ENCODE measurements at places on chromosomes 13 and 19.

DNA sequence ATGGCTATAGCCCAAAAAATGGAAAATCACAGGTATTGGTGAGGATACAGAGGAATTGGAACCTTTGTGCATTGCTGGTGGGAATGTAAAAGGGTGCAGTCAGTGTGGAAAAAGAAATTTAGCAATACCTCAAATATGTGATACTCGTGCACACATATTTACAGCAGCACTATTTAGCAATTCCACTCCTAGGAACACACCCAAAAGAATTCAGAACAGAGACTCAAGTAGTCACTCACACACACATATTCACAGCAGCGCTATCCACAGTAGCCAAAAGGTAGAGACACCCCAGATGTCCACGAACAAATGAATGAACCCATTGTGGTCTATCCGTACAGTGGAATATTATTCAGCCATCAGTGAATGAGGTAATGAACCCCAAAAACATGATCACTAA is 114.0 kb downstream of the COL4A2 start:
- DNase-seq: no peak

GRCh38 chr13:114115191-114115671 is 17.2 kb downstream of the RASA3 start:
- no peak for DNase-seq

DNA sequence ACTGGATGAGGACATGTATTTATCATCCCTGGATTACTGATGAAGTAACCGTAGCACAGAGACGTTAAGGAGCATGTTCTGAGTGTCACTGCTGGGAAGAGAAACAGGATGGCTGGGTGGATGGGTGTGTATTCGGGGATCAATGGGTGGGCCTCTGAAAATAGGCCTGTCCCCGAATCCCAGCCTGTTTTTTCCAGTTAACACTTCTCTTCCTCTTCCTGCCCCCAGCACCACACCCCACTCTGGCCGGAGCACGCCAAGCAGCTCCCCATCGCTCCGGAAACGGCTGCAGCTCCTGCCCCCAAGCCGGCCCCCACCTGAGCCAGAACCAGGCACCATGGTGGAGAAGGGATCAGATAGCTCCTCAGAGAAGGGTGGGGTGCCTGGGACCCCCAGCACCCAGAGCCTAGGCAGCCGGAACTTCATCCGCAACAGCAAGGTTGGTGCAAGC is 8.8 kb downstream of the GRAMD1A start:
- DNase-seq: no peak

GRCh38 chr19:45391871-45392665 is 12.8 kb downstream of the PPP1R13L start:
- DNase-seq: no peak

GRCh38 chr13:97221046-97221445 is 1.1 kb upstream of the MBNL2 start:
- DNase-seq: no peak

- no peak for DNase-seq
These were observed 14.9 kb upstream of the FREM2 start for GRCh38 chr13:38671980-38672379.

- no peak for DNase-seq
These were observed 53.8 kb downstream of the MBNL2 start for GRCh38 chr13:97275776-97276501.

DNA sequence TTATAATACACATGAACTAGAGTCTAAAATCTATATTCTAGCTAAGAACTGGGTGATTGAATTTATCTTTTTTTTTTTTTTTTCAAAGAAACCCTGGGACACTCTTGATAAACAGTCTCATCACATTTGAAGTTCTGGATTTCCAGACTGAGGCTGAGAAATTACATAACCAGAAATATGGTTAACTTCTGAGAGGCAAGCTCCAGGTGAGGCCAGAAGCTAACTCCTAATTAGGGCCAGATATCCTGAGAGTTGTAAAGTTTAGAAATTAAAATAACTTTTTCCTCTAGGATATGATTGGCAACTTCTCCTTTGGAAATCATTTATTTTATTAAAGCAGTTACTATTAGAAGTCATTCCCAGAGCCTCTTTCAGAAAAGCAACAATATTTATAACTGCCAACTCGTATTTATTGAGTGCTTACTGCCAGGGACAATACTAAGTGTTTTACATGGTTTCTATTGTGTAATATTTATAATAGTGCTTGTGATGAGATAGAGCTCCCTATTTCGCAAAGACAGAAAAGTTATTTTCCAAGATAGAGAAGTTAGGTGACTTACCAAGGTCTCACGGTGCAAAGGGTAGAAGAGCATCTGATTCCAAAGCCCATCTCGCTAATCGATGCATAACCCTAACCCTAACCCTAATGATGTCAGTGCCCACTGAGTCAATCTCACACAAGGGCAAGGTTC is 187.7 kb downstream of the DCT start:
- no peak for DNase-seq

GRCh38 chr13:100454876-100455275 is 133.7 kb downstream of the GGACT start:
- no peak for DNase-seq

DNA sequence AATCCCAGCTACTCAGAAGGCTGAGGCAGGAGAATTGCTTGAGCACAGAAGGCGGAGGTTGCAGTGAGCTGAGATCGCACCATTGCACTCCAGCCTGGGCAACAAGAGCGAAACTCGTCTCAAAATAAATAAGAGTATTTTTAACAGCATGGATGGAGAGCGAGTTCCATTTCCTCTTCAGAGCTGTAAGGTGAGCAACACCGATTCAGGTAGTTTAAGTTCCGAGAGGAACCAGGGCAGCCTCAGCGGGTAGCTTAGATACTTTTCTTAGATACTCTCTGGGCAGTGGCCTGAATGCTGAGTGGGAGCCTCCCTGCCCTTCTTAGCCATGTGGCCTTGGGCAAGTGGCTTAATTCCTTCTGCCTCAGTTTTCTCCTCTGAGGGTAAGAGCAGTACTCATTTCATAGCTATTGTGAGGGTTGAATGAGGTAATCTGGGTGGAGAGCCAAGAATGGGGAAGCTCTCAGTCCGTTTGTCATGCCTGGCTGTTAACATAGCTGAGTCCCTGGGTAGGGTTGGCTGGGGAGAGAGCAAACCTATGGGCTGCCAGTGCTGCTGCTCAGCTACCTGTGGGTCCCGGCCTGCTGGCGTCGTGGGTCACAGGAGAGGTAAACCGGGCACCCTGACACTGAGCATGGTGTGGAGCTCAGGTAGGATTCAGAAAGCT is 4.1 kb downstream of the ATP11A start:
- DNase-seq: no peak

DNA sequence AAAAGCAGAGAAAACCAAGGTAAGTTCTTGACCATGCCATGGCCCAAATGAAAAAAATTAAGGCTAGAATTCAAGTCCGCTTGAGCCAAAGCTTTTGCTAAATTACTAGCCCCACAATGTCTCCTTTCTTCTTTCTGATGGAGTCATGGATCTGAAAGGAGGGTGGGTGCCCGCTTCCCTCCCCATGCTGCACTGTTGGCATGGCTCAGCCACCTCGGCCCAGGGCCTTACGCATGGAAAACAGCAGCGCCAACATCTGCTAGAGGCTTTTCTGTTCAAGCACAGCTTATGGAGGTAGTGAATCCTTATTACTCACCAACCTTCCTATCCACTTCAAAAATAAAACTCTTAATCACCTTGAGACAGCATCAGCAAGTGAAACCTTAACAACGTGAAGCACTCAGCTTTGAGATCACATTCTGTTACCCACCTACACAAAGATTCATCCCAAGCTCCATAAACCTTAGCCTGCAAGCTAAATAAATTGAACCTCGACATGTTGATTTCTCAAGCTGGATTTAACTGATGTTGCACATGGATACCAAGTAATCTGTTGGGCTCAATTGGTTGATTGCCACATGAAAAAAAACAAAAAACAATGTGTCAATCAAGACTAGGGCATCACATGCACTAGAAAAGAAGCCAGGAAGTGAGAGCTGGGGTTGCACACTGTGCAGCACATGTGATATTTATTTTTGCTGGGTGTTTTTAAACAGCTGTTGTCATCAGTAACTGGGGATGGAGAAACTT is 43.4 kb downstream of the TPT1 start:
- DNase-seq: peak; percentile 48

DNA sequence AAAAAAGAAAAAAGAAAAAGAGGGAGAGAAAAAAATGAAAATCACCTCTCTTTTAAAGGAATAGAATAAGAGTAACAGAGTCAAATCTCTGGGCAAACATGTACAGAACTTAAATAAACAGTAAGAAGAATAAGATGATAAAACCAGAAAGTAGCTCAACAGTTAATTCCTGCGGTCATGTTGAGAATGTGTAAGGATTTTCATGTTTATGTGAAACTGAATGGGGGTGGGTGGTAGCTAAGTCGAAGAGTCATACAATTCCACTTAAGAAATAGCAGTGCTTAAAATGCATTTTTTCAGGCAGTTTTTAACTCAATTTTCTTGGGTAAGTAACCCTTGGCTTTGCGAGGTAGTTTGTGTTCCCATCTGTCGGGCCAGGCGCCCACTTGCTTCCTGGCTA is 60.9 kb downstream of the PEX11G start:
- no peak for DNase-seq

DNA sequence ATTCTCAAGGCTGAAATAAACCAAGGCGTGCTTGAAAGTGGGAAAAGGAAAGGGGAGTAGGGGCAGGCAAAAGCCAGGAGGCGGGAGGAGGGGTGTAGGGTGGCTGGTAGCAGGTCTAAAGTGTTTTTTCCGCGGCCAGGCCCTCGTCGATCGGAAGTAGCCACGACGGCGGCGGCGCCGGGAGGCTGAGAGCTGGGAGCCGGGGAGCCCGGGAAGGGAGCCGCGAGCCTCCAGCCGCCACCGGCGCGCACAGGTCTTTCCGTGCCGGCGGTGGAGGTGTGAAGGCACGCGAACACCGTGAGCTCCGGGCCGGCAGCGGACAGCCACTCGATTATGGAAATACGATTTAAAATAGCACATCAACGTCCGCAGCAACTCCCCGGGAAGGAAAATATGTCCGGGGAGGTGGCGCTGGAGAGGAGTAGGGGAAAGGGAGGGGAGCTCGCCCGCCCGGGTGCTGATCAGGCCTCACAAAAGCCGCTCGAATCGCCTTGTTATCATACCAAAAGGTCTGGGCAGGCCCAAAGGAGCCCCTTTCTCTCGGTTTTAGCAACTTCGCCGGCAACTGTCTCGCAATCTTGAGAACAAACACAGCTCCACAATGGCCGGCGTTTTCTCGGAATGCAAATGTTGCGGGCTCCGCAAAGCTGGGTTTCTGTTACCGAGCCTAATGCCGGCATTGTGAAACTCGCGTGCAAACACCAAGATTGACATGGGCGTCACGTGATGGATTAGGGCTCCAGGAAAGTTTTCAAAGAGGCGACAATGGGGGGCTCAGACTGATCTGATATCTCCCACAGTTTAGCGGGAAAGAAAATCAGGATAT is 2.9 kb upstream of the PCDH8 start:
- DNase-seq: no peak

DNA sequence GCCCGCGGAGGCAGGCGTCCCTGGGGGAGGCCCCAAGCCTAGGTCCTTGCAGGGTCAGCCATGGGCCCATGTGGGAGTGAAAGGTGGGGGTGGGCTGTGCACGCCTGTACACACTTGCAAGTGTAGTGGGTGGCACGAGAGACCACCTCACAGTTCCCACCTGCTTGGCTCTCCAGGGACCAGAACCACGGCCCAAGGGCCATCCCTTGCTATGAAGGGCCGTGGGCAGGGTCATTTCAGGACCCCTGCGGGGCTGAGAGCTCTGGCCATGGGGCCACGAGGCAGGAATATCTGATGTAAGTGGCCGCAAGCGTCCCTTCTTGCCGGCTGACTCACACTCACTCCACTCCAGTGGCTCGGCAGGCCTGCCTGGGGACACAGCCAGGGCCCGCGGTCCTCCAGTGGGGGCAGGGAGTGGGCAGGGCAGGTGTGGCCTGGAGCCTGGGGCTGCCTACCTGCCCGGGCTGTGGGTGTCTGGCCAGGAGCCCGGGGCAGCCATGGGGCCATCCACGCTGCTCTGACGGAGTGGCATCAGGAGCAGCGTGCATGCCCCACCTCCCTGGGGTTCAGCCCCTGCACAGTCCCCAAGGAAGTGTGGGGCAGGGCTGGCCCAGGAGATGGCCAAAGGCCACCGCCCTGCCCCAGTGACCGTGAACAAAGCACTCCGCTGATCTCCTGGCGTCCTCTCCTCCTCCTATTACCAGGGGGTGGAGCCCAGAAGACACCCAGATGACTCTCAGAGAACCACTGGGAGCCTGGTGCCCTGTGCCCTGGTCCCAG is 8.6 kb upstream of the MKNK2 start:
- DNase-seq: no peak

DNA sequence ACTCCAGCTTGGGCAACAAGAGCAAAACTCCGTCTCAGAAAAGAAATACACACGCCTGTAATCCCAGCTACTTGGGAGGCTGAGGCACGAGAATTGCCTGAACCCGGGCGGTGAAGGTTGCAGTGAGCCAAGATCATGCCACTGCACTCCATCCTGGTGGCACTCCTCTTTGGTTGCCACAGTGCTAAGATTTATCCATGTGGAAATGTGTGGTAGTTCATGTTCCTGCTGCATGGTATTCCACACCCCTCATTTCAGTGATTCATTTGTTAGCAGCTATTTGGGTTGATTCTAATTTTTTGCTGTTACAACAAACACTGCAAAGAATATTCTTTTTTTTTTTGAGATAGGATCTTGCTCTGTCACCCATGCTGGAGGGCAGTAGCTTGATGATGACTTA is 12.1 kb downstream of the IFNL3 start:
- DNase-seq: no peak

DNA sequence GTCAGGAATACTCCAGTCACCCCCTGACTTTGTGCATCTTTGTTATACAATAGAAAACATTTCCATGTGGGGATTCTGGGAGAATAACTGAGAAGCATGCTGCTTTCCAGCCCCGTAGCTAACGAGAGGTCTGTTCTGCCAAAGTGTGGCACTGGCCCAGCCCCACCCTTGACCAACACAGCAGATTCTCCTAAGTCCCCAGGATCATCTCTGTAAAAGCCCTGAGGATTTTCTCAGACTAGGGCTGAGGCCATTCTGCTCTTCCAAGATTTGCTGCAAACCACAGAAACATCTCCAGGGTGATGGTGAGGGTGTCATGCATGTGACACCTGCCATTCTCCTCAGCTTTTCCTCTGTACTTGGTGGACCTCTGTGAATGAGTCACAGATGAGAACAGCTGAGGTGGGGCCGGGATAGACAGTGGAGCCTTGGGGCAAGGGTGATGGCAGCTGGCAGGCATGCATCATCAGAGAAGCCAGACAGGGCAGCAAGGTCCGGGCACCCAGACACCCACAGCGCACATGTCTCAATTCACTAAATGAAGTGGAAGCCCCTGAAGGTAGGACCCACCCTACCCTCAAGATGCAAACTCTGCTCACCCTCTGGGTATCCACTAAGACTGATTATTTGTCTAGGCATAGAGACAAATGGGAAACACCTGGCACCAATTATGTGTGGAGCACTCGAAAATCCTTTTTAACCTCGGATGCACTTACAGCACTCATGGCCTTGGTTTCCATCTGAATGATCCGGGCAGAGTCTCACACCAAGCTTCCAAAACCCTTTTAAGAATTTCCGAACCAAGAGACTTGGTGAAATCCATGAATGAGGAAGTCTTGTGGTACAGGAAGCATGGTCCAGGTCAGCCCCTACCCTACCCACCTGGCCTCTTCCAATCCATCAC is 20.1 kb upstream of the DOCK9 start:
- DNase-seq: peak; percentile 36

GRCh38 chr19:16885166-16885565 is 3.6 kb upstream of the F2RL3 start:
- DNase-seq: no peak

GRCh38 chr13:106296723-106297122 is 238.7 kb downstream of the EFNB2 start:
- no peak for DNase-seq

- no peak for DNase-seq
These were observed 4.0 kb upstream of the RFXAP start for GRCh38 chr13:36815062-36815461.
